Spinal cord (tissue), 10 donors: ENCODE measurements at places on chromosomes 2 and 18. TPM values are rescaled to one million over a fixed set of nuclear protein-coding genes. Genes with fewer than 3 reads are reported as not detected.
A peak's percentile ranks its signal among the peaks of the same experiment; 100 is the strongest.

DNA sequence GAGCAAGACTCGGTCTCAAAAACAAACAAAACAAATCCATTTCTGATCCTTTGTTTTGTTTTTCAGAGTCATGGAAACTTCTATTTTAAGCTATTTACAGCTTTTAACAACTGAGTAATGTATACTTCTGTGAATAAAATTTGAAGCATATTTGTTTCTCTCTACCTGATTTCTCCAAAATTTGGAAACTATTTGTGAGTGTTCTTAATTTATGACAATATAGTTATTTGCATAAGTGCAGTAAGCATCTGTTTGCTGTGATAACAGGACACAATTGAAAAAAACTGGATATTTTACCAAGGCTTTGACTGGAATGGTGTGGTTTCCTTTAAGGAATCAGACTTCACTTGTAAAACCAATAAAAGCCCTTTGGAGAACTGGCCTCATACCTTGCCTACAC lies 53.3 kb upstream of the GULP1 start:
- no peaks in the 10 kb centered on the region for H3K27me3 ChIP-seq
- no peak overlapping the region for H3K4me3 ChIP-seq
- no peak for DNase-seq
- no peak overlapping the region for H3K27ac ChIP-seq

Gene TRIP12
- total RNA-seq = 179 TPM

Gene ICA1L
- 55.8 TPM for total RNA-seq

Gene COPS7B
- total RNA-seq = 26.1 TPM

DNA sequence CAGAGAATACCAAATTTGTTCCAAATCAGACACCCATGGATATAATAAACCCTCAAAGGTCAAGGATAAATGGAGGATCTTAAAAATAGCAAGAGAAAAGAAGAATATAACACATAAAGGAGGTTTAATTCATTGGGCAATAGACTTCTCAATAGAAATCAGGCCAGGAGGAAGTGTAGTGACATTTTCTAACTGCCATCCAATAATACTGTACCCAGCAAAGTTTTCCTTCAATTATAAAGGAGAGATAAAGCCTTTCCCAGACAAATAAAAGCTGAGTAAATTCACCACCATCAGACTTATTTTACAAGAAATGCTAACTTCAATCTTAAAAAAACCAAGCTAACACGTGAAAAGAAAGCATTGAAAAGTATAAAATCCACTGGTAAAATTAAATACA lies 121.6 kb downstream of the MSTN start:
- H3K4me3 ChIP-seq = no peak overlapping the region
- H3K27me3 ChIP-seq = no peaks in the 10 kb centered on the region
- DNase-seq = no peak

GRCh38 chr2:128458505-128458904 lies 139.8 kb upstream of the HS6ST1 start:
- H3K27me3 ChIP-seq = no peaks in the 10 kb centered on the region
- DNase-seq = no peak
- no peak overlapping the region for H3K4me3 ChIP-seq
- no peaks in the 10 kb centered on the region for H3K36me3 ChIP-seq
- H3K27ac ChIP-seq = no peak overlapping the region

- no peak overlapping the region for H3K4me3 ChIP-seq
- DNase-seq = no peak
- no peaks in the 10 kb centered on the region for H3K36me3 ChIP-seq
- no peaks in the 10 kb centered on the region for H3K27me3 ChIP-seq
Measured at GRCh38 chr2:193929131-193929530, 1727.9 kb upstream of the SLC39A10 start.

- DNase-seq = no peak
- H3K4me1 ChIP-seq = no peaks in the 10 kb centered on the region
- no peaks in the 10 kb centered on the region for H3K27me3 ChIP-seq
Measured at GRCh38 chr2:102258025-102258385, 53.4 kb upstream of the IL1RL1 start.

DNA sequence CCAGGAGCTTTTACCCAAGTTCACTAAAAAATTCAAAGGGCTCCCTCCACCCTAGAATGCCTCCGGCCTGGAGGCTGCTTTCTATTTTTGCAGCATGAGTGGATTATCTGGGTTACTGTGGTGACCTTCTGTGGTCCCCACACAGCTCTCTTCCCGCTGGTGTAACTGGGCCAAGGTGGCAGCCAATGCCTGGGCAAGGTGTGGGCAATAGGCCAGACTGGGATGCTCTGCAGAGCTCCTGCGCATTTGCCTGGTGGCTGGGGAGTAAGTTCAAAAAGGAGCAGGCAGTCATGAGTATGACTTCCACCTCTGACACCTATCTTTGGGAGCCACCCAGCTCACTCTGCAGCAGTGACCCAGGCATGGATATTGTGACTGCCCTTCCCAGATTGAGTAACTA lies 130.5 kb upstream of the SPRED2 start:
- H3K4me1 ChIP-seq = peaks cover 5% of the 10 kb centered on the region
- no peak overlapping the region for H3K4me3 ChIP-seq
- no peak for DNase-seq
- no peaks in the 10 kb centered on the region for H3K36me3 ChIP-seq
- H3K27ac ChIP-seq = no peak overlapping the region
- no peaks in the 10 kb centered on the region for H3K27me3 ChIP-seq

DNA sequence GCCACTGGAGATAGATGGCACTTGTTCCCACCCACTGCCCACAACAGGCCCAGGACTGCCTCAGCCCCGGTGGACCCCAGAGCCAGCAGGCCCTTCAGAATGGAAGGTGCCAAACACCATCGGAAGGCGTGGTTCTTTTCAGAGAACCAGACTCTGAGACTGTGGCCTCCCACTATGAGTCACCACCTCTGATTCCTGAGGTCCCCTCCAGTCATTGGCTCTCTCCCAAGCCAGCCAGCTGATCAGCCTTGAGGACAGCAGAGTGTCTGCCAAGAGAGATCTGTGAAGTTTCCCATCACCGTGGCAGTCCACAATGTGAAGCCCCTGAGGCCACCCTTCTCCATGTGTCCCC lies 10.4 kb upstream of the MAP3K2 start:
- peak; percentile 66 for DNase-seq
- peaks cover 18% of the 10 kb centered on the region for H3K4me1 ChIP-seq
- no peak overlapping the region for H3K4me3 ChIP-seq

GRCh38 chr18:25759111-25759510 lies 331.3 kb downstream of the SS18 start:
- H3K27ac ChIP-seq = no peak overlapping the region
- DNase-seq = no peak
- no peaks in the 10 kb centered on the region for H3K27me3 ChIP-seq
